Naive thymus-derived CD4-positive, alpha-beta T cell (primary cell): ENCODE measurements at places on chromosomes 16 and 17. TPM values are rescaled to one million over a fixed set of nuclear protein-coding genes. Genes with fewer than 3 reads are reported as not detected.

The CLEC18B gene
- 2.5 TPM for total RNA-seq

DNA sequence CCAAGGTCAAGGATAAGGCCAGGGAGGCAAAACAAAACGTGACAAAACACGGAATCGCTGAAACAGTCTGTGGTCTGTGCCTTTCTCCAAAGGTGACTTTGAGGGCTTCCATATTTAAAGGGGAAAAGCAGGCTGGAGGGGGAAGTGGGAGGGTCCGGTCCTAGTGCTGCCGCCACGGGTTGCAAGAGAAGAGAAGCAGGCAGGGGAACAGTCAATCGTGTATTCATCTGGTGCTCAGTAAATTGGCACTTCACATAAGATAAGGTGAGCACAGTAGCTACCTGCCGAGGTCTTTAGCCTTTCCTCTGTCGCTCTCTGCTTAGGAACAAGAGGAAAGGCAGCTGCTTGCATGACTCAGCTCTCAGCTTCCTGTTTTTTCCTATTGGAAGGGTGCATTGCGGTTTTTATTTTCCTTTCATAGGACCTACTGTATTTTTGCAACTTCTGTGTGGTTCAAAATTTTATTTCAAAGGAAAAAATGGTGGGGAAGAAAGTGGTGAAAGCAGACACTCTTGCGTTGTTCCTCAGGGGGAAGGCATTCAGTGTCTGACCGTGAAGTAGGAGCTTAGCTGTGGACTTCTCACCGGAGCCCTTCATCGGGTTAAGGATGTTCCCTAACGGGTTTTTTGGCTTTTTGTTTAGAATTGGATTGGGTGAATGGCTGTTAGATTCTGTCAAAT is 7.1 kb upstream of the LGALS3BP start:
- no peaks in the 10 kb centered on the region for H3K27me3 ChIP-seq
- H3K4me1 ChIP-seq: peaks cover 16% of the 10 kb centered on the region
- no peaks in the 10 kb centered on the region for H3K36me3 ChIP-seq
- H3K4me3 ChIP-seq: peak overlapping the region; percentile 11

DNA sequence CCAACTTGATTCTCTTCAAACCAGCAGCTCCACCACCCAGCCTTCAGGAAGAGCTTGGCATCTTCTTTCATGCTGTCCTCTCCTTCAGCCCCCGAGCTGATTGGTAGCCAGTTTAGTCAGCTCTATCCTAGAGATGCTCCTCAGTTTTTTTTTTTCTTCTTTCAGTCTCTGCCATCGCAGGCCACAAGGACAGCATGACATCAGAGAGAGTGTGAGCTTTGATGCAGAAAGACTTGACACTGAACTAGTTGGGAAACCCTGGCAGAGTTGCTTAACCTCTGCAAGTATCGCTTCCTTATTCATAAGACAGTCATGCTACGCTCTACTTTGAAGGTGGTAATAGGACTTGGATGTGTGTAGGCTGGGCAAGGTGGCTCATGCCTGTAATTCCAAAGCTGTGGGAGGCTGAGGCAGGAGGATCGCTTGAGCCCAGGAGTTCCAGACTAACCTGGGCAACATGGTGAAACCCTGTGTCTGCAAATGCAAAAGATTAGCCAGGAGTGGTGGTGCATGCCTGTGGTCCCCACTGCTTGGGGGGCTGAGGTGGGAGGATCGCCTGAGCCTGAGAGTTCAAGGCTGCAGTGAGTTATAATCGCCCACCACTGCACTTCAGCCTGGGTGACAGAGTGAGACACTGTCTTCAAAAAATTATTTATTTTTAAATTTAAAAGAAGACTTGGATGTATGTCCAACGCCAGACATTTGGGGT is 2.6 kb downstream of the CD300LB start:
- no peak for DNase-seq
- no peaks in the 10 kb centered on the region for H3K36me3 ChIP-seq
- no peak overlapping the region for H3K27ac ChIP-seq
- no peaks in the 10 kb centered on the region for H3K27me3 ChIP-seq
- H3K4me3 ChIP-seq: no peak overlapping the region

GRCh38 chr16:77736879-77737278 is 14.6 kb downstream of the NUDT7 start:
- H3K27ac ChIP-seq: no peak overlapping the region
- no peaks in the 10 kb centered on the region for H3K36me3 ChIP-seq
- H3K4me1 ChIP-seq: no peaks in the 10 kb centered on the region
- H3K27me3 ChIP-seq: no peaks in the 10 kb centered on the region
- H3K4me3 ChIP-seq: no peak overlapping the region

- no peaks in the 10 kb centered on the region for H3K27me3 ChIP-seq
- no peak overlapping the region for H3K27ac ChIP-seq
- H3K4me1 ChIP-seq: peaks cover 32% of the 10 kb centered on the region
- no peaks in the 10 kb centered on the region for H3K36me3 ChIP-seq
- no peak for DNase-seq
These were observed 9.2 kb upstream of the PRR29 start for GRCh38 chr17:63988741-63989621.

DNA sequence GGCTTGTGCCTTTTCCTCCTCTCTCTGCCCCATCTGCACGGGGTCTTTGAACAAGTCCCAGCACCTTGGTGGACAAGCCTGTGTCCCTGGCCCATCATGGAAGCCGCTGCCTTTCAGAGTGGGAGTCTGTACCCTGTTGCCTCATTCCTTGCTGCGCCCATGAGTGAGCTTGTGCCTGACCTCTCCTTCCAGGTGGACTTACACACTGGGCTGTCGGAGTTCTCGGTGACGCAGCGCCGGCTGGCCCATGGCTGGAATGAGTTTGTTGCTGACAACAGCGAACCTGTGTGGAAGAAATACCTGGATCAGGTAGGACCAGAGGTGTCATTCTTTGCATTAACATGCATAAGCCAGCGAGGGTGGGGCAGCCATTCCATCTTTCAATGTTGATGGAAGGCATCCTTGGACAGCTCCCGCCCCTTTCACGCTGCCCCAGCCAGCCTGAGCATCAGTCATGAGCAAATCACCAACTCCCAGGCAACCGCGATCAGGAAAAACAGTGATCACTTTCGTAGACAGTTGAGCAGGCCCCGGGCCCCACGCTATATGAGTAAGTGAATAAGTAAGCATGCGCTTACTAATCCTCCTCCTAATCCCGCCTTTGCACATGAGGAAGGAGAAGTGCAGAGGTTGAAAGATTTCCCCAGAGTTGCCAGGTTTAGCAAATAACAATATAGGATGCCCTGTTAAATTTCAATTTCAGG is 36.8 kb downstream of the ATP2C2 start:
- no peak overlapping the region for H3K4me3 ChIP-seq
- no peak for DNase-seq
- H3K4me1 ChIP-seq: no peaks in the 10 kb centered on the region
- no peaks in the 10 kb centered on the region for H3K27me3 ChIP-seq
- no peaks in the 10 kb centered on the region for H3K36me3 ChIP-seq
- no peak overlapping the region for H3K27ac ChIP-seq

DNA sequence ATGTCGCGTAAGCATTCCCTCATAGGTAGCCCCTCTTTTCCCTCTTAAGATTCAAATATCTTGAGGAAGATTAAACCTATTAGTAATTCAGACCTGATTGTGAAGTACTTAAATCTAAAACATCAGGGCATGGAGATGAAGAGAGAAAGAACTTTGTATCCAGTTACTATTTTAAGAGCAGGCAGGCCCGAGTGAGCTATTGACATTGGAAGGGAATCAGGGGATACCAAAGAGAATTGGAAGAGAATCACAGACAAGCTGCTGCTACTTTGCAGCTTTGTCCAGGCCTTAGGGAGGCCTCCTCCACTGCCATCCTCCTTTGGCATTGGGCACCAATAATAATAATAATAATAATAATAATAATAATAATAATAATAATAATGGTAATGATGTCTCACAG is 170.5 kb downstream of the MRTFB start:
- no peak overlapping the region for H3K27ac ChIP-seq
- H3K4me1 ChIP-seq: no peaks in the 10 kb centered on the region
- DNase-seq: no peak

- no peaks in the 10 kb centered on the region for H3K36me3 ChIP-seq
- no peak overlapping the region for H3K4me3 ChIP-seq
- no peaks in the 10 kb centered on the region for H3K27me3 ChIP-seq
- no peak overlapping the region for H3K27ac ChIP-seq
- DNase-seq: no peak
- H3K4me1 ChIP-seq: no peaks in the 10 kb centered on the region
These were observed 140.3 kb downstream of the CCT6B start for GRCh38 chr17:34820922-34821321.

- H3K4me3 ChIP-seq: peak overlapping the region; percentile 75
- no peaks in the 10 kb centered on the region for H3K36me3 ChIP-seq
- DNase-seq: peak; percentile 60
- no peaks in the 10 kb centered on the region for H3K27me3 ChIP-seq
- H3K4me1 ChIP-seq: peaks cover 69% of the 10 kb centered on the region
These were observed 46.1 kb downstream of the CYTH1 start for GRCh38 chr17:78735832-78736525.
